ENCODE measurements at places on chromosomes 6 and 20. TPM values are rescaled to one million over a fixed set of nuclear protein-coding genes. Genes with fewer than 3 reads are reported as not detected.

The PSMF1 gene
- total RNA-seq = 187 TPM

The ID4 gene
- 37.0 TPM for total RNA-seq

The HELZ2 gene
- 21.4 TPM for total RNA-seq

The TP53TG5 gene
- not detected for total RNA-seq

The SRMS gene
- total RNA-seq = not detected

The BPIFB2 gene
- total RNA-seq = not detected

The DLL1 gene
- 15.4 TPM for total RNA-seq

The LTA gene
- 0.27 TPM for total RNA-seq

The FABP7 gene
- total RNA-seq = not detected

The AGPAT4 gene
- 25.7 TPM for total RNA-seq

The ELOVL4 gene
- total RNA-seq = 1.2 TPM

The RGS17 gene
- total RNA-seq = 0.31 TPM

The ANKRD66 gene
- not detected for total RNA-seq

DNA sequence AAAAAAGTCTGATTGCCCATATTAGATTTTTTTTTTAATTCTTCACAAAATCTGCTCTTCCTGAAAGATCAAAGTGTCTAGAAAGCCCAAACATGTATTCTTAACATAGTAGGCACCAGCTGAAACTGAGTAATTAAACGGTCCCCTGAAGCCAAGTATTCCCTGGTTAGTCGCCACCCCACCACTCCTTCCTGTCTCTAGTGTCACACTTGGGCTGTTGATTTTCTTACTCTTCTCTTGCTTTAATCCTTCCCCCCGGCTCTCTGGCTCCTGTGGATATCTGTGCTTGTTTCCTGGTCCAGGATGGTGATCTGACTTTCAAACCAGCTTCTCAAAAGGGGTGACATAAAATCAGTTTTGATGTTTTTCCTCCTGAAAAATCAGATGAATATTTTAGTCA lies 162.9 kb downstream of the QKI start:
- DNase-seq = no peak

- no peak for DNase-seq
These were observed 1760.2 kb upstream of the DEFB115 start for GRCh38 chr20:29497261-29497671.

- DNase-seq = no peak
These were observed 16.0 kb upstream of the TAAR1 start for GRCh38 chr6:132675002-132675401.

DNA sequence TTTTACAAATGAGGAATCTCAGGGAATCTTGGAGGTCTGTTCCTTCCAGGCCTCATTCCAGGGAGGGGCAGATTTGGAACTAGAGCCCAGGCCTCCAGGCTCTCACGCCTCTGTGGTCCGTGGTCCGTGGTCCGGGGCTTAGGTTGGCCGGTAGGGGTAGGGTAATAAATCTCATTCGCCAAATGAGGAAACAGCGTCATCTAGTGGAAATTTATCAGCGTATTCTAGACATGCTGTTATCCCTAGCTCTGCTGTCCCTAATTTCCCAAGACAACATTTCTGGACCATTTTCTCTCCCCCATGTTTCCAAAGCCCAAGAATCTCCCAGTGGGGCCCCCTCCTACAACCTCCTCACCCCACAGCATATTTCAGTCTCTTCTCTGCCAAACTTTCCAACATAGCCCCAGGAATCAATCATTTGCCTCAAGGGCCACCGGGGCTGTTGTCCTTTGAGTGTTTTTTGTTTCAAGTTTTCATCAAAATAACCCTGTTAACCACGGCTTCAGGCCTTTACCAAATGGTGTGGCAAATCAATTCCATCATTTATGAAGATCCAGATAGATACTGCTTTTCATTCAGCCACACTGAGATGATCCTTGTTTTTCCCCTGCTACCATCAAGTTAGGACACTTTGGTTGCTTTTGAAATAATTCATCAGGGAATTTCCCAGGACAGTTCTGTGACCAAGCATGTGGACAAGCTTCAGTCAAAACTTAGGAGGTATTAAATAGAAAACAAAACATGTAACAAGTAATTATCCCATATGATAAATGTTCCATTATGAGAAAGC lies 126.8 kb downstream of the ALDH8A1 start:
- DNase-seq = no peak

DNA sequence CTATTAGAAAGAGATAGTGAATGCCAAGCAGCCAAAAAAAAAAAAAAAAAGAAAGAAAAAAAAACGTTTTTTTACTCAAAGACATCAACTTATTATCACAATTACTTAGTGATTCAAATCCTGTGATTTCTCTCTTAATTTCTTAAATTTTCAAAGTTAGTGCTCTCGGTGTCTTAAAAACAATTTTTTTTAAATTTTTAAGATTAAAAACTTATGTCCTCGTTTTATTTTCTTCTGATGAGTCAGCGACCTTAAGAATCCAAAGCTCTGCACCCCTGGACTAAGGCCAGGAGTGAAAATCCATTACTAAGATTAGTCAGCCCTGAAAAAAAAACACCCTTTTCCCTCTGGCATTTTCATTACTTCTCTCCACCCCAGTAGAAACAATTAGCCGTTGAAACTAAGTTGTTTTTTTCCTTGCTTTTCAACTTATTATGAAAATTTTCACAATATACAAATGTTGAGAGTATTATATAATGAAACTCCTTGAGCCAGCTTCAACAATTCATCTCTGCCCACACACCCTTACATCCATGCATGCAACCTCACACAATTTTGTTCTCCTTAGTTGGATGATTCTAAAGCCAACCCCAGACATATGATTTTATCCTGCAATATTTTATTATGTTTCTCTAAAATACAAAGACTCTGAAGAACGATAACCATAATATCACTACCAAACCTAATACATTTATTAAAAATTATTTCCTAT lies 85.6 kb upstream of the CARMIL1 start:
- no peak for DNase-seq

GRCh38 chr20:11032611-11033010 lies 358.8 kb upstream of the JAG1 start:
- DNase-seq = no peak

DNA sequence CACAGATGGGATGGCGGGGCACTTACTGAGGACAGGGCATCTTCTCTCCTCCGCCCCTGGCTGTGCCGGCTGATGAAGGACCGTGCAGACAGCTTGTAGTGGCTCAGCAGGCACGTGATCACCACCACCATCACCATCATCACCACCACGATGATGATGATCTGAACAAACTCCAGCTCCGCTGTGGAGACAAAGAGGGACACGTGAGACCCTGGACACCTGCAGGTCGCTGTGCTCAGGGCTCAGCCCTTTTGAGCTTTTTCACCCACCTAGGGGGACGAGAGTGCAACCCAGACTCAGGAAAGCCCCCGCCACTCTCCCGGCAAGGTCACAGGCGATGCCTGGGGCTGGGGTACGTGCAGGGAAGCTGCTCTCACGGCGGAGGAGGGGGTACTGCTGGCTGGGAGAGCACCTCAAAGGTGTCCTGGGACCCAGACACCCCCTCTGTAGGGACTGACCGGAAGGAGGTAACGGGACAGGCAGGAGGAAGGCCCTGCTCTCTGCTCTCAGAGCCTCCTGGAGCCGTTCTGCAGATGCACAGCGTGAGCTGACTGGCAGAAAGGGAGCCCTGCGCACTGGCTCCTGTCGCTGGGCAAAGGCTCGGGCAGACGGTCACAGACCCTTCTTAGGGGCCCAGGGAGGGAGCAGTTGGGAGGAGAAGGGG lies 39.4 kb upstream of the ZBP1 start:
- peak; percentile 42 for DNase-seq

GRCh38 chr20:52031563-52032303 lies 159.8 kb downstream of the ZFP64 start:
- no peak for DNase-seq

DNA sequence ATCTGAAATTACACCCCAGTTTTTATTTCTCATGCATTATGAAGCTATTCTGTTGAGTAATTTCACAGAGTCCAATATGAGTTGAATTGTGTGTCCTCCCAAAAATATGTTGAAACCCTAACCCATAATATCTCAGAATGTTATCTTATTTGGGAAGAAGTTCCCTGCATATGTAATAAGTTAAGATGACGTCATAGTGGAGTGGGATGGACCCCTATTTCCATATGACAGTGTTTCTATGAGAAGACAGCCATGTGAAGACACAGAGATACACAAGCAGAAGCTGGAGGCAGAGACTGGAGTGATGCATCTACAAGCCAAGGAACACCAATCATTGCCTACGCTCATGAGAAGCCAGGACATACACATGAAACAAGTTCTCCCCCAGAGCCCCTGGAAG lies 81.3 kb downstream of the RFPL4B start:
- no peak for DNase-seq

DNA sequence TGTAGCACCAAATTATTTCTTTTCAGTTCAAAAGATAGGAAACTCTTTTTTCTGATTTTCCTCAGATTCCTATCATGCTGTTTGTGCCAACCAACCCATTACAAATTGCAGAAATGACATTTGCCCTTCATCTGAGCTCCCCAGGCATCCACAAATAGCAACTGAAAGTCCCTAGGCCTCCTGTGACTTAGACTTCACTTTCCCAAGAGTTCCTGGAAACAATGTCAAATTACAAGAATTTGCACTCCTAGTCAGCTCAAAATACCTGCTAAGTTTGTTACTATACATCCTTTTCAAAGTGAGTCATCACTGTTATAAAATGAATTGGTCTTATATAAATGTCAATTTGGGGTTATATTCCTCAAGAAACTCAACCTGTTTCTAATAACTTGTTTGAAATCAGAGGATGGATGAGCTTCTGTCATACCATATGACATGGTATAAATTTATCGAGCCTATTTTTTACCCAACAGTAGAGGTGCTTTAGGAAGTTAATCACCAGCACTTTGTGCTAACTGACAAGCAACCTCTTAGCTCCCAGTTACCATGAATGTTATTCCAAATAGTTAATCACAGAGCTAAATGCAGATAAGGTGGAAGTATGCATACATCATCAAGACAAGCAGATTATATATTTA lies 256.5 kb downstream of the HACE1 start:
- no peak for DNase-seq

DNA sequence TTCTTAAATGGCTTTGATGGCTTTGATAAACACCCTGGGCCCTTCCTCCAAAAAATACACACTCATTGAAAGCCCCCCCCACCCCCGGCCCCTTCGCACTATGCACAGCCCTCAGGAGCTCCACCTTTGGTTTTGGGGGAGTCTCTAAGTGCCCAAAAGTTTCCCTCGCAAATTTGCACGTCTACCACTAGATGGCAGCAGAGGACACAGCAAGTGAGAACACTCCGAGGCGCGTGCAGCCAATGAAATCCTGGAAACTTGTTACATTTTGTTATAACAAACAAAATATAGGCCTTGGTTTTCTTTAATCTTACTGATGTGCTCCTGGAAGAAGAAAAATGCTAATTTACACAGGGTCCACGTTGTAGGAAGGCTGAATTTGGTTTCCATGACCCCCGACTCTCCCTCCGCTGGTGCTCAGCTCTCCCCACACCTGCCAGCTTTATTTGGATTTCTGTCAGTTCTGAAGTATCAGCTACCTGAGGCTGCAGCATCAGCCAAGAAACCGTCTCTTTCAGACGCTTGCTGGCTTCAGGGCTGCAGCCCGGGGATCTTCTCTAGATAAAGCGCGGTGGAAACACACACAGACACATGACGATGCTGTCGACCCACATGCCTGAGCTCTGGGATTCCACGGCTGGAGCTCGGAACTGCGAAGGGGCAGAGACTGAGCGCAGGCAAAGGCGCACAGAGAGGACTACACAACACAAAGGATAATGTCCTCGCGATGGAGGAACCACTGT lies 148.3 kb upstream of the RPS6KA2 start:
- peak; percentile 69 for DNase-seq

DNA sequence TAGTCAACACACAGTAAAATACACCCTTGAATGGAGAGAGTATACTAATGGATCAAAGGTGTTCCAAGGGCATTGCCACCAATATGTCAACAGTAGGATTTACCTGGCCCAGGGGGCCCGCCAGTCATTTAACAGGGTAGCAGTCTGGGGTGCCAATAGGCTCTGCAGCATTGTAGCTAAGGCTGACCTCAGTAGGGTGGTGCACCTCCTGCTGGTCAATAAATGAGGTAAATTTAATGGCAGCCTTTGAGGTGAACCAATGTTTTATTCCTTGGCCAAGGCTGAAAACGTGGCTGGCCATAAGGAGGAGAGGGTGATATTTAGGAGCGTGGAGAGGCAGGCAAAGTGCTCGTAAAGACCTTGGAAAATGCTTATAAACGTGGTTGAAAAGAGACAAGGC lies 147.2 kb downstream of the RPS12 start:
- no peak for DNase-seq

- DNase-seq = no peak
These were observed 1.5 kb downstream of the VNN1 start for GRCh38 chr6:132712366-132712765.

- no peak for DNase-seq
These were observed 35.7 kb upstream of the POPDC3 start for GRCh38 chr6:105215506-105215905.

DNA sequence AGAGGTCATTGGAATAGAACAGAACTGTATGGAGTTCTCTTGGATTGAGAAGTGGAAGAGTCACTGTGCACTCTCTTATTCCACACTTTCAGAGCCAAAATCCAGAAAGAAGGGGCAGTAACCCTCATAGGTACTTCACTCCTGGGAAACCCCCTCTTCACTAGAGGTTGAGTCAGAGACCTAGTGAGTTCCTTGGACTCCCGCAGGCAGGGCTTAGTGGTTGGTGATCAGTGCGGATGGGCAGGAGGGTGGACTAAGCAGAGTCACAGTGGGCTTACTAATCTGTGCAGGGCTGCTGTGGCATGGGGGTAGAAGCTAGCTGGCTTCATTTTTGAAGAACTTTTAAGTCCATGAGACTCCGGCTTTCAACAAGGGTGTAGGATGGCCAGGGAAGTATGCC lies 95.0 kb upstream of the MLN start:
- no peak for DNase-seq

GRCh38 chr20:17859616-17860232 lies 108.9 kb downstream of the SNX5 start:
- DNase-seq = no peak

DNA sequence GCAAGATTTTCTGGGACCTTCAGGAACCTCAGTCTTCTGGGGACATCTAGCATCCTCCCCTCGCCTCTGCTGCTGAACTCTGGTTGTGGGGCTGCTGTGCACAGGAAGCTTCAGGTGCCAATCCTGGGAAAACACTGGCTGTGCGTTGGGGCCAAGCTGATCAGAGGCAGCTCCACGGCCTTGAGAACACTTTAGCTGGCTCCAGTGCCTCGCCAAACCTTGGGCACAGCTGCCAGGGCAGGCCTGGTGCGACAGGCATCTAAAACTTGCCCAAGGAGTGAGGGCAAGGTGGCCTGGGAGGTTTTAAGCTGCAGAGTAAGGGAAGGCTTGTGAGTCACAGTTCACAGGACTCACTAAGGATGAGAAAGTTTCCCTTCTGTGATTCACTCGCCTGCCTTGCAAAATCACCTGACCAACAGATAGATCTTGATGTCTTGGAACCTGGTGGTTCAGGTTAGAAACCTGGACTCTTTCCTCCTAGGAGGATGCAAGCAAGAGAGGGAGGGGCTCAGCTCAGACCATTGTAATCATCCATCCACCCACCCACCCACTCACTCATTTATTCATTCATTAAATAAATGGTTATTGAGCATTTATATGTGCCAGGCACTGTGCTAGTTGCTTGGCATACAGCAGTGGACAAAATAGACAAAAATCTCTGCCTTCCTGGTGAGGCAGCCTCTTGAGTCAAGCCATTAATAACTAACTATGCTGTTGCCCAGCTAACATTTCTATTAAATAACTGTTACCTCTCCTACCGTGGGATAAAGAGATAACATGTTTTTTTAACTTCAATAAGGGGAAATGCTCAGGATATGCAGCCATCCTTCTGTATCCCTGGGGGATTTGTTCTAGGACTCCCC lies 2.5 kb upstream of the SPATS1 start:
- no peak for DNase-seq

- no peak for DNase-seq
These were observed 143.9 kb downstream of the BCAS1 start for GRCh38 chr20:53926428-53927028.

- no peak for DNase-seq
These were observed 306.6 kb downstream of the EPM2A start for GRCh38 chr6:145428706-145429105.

Measured in sciatic nerve (tissue), 2 donors.